ENCODE measurements at places on chromosomes 13 and 19.

DNA sequence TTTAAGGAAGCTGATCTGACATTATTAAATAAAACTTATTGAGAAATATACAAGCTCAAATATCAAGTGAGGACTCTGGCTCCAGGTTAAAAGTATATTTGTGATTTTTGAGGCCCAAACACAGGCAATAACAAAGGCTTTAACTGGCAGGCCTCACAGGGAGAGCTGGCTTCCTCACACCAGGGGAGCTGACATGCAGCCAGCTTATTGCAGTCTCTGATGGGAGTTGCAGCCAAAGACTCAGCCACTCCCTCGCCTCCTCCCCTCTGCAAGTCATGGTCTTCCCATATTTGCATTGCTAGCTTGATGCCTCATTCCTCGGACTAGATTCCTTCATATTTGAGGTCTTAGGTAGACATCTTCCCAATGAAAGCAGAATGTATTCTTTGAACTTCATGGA, 647.1 kb upstream of the SLITRK6 start:
- no peak for DNase-seq

DNA sequence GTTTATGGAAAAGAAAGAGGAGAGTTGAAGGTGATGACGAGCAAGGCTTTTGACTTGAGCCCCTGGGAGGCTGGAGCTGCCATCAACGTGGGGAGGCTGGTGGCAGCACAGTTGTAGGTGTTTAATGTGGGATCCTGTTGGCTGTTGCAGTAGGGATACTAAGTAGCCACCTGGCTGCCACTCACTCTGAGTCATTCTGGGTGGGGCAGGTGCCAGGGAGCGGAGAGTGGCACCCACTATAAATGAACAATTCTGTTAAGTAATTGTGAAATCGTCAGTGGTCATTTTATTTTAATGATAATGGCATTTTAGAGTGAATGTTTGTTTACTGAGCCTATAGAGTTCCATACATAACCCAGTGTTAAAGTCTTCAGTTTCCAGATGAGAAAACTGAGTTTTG, 9.8 kb downstream of the ZNF317 start:
- DNase-seq: no peak

- no peak for DNase-seq
These were observed 57.1 kb downstream of the IER2 start for GRCh38 chr19:13207237-13207845.

GRCh38 chr13:99709134-99709533, 207.9 kb downstream of the TM9SF2 start:
- no peak for DNase-seq

DNA sequence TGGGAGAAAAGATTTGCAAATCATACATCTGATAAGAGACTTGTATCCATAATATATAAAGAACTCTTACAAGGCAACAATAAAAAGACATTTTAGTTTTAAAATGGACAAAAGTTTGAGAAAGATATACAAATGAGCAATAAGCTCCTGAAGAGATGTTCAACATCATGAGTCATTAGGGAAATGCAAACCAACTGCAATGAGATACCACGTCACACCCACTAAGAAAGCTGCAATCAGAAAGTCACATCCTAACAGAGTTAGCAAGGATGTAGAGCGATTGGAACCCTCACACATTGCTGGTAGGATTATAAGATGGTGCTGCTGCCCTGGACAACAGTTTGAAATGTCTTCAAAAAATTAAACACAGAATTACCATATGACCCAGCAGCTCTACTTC, 50.3 kb downstream of the GSX1 start:
- no peak for DNase-seq

DNA sequence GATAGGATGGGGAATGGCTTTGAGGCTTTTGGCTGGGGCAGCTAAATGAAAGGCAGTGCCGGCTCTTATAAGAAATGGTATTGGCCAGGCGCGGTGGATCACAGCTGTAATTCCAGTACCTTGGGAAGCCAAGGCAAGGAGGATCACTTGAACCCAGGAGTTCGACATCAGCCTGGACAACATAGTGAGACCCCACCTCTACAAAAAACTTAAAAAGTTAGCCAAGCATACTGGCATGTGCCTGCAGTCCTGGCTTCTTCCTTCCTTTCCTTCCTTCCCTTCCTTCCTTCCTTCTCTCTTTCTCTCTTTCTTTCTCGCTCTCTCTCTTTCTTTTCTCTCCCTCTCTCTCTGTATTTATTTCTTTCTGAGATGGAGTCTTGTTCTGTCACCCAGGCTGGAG, 3.1 kb downstream of the CA11 start:
- DNase-seq: no peak

DNA sequence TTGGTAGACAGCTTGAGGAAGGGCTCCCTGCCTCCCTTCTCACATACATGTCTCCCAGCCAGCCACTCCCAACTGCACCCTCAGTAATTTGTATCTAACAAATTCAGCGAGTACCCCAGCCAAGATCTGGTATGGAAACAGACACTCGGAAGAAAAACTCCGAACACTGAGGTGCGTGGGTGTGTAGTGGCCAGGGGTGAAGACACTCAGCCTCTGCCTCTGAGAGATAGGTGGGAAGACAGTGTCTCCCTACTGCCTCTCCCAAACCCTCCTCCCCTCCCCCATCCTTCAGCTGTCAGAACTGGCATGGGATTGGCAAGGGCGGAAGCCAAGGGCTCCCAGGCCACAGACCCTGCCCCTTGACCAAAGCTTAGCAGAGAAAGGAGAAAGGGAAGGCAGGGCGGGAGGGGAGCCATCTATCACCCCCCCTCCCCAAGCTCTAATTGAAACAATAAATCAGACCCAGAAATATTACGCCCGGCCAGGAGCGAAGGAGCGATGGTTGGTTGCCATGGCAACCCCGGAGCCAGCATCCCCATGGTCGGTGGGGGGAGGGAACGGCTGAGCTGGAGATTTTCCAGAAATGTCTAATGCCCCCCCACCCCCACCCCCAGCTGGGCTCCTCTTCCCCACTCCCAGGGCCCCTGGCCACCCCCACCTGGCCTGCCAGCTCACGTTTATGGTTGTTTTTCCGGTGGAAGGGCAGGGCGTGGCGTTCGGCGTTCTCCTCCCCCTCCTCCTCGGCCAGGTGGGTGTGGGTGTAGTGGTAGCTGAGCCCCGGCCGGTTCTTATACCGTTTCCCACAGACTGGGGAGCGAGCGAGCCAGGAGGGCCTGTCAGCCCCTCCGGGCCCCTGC, 7.0 kb downstream of the DPF1 start:
- peak; percentile 35 for DNase-seq

DNA sequence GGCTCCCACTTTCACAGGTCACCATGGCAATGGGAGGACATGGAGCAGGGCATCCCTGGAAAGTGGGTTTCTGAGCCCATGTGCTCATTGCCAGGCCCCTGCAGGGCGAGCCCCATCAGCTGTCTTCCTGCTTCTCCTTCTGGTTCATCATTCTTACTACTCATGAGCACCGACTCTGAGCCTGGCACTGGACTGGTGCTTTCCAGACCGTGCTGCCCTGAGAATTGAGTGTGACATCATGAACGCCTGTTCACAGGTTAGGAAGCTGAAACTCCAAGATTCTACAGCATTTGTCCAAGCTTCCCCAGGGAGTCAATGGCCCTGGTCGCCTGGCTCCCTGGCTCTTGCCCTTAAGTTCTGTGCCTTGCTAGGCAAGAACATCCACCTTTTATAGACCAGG, 210.4 kb upstream of the ZNF536 start:
- DNase-seq: no peak

DNA sequence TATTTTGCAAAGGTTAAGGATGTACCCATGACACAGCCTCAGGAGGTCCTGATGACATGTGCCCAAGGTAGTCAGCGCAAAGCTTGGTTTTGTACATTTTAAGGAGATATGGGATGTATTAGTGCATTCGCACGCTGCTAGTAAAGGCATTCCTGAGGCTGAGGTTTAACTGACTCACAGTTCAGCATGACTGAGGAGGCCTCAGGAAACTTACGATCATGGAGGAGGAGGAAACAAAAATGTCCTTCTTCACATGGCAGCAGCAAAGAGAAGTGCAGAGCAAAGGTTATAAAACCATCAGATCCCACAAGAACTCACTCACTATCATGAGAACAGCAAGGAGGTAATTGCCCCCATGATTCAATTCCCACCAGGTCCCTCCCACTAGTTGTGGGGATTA, 1017.4 kb downstream of the EFNB2 start:
- no peak for DNase-seq

- no peak for DNase-seq
These were observed 23.0 kb downstream of the RRAS start for GRCh38 chr19:49616945-49617344.

- no peak for DNase-seq
These were observed 17.8 kb downstream of the ARHGEF7 start for GRCh38 chr13:111132948-111133347.

DNA sequence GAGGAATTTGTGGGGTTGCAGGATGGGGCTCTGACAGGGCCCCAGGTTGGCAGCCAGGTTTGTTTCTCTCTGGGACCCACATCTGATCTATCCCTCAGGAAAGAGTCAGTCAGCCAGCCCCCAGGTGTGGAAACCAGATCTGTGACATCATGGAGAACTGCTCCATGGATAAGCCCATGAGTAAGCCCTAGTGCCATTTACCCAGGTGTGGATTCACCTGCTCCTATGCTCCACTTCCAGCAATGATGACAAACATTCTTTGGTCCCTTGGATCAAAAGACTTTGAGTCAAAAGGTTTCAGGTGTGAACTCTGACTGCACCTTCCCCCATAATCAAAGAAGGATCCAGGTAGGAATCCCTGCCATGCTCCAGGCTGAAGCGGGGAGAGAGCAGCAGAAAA, 26.9 kb upstream of the IGFL4 start:
- no peak for DNase-seq
